ENCODE measurements at places on chromosomes 5 and 9.

DNA sequence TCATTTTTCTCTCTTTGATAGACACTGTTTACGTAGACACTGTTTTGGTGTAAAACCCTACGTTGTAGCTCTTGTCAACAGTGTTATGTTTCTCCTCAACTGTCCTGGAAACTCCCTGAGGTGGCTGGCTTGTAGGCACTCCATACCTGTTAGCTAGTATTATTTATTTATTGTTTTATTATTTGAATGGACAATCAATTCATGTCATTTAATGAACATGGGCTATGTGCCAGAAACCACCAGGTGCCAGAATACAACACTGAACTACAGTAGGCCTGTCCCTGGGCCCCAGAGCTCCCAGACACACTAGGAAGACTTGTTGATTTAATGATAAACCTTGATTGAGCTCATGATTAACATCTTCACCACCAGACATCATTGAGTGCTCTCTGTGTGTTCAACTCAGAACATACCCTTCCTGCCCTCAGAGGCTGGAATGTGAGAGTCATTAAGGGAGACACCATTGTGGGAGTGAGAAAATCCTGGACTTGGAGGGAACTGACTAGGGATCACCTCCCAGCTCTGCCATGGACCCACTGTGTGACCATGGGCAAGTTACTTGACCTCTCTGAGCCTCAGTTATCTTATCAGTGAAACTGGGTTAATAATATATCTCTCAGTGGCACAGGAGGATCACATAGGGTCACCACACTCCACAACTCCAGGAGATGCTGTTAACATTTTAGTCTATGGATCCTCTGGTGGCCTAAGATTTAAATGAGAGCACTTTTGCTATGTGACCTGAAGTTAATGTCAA lies 19.2 kb downstream of the IRF1 start:
- no peak for DNase-seq

DNA sequence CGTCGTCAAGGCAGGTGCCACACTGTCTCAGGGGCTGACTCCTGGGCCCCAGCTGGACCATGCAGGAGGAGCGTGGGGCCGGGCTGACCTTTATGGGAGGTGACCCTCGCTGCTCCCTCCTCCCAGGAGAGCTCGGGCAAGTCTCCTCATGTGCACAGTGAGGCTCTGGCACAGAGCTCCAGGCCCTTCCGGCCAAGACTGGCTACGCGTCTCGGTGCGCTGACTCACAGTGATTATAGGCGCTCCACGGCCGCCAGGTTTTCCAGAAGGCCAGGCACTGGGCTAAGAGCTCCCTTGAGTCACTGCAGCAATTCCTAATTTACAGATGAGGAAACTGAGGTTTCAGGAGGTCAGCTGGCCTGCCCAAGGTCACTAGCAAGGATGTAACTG lies 47.4 kb downstream of the VAV2 start:
- peak; percentile 26 for DNase-seq

GRCh38 chr9:98429613-98430012 lies 174.2 kb upstream of the TBC1D2 start:
- no peak for DNase-seq

DNA sequence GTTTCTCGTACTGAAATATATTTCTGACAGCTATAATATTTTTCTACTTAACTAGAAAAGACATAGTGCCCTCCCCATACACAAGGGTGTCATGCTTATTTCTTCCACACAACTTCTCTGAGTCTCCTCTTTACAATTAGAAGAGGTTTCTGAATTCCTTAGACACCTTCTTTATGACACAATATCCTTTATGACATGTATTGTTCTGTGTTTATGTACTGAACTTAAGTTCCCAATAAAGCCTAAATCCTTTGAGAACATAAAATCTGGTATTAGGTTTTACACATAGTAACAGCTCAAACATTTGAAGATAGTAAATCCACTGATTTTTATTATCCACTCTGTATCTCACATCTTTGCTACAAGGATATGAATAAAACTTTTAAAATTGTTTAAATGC lies 32.5 kb downstream of the GRAMD2B start:
- no peak for DNase-seq

GRCh38 chr5:11273180-11273903 lies 512.3 kb upstream of the DAP start:
- DNase-seq: no peak

GRCh38 chr9:137396227-137396626 lies 26.7 kb downstream of the EXD3 start:
- no peak for DNase-seq

DNA sequence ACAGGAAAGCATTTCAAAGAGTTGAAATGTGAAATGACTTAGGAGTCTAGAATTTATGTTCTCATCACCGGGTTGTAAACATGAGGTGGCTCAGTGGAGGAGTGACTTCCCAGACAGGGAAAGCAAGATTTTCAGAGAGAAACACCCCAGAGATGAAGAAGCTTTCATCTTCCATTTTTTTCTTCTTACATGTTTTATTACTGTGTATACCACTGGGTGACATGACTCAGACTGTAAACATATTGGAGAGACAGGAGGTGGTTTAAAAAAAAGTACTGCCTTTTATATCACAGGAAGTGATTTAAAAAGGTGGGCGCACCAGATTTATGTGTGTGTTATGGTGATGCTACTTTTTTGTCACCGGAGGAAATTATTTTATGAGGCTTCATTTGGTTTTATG lies 209.1 kb upstream of the TUT7 start:
- peak; percentile 46 for DNase-seq

GRCh38 chr5:75277463-75277862 lies 40.8 kb upstream of the ANKRD31 start:
- no peak for DNase-seq
